ENCODE measurements at places on chromosomes 3 and 15. TPM values are rescaled to one million over a fixed set of nuclear protein-coding genes. Genes with fewer than 3 reads are reported as not detected.
A peak's percentile ranks its signal among the peaks of the same experiment; 100 is the strongest.

Gene SPTSSB
- total RNA-seq, result 2.2 TPM

- no peak for DNase-seq
Observed at GRCh38 chr15:50057196-50057595, 61.8 kb downstream of the ATP8B4 start.

DNA sequence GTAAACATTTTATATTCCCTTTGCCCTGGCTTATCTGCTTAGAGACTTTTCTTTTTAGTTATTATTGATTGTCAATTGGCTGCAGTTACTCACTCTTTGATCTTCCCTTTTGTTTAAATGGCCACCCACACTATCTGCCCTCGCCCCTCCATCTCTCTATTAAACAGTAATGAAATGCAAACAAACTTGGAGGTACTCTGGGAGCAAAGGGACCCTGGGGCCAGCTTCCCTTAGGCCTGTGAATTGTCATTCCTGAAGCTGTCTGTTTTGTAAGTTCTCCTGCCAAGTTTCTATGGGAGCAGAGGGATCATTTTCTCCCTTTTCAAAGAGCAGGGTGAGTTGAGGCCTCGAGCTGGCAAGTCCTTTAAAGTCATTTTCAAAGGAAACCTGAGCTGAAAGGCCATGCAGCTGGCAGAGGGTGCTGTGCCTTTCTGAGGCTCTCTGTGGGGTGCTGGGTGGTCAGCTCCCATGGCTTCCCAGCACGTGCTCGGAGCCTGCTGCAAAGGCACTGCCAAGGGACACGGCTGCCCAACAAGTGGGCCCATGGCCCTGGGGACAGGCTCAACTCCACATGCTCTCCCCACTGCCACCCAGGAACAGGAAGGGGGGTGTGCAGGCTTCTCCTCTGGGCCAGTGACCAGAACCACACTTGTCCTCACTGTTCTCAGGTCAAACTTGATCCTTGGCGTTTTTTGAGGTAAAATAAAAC, 17.4 kb upstream of the RTP2 start:
- peak; percentile 55 for DNase-seq

DNA sequence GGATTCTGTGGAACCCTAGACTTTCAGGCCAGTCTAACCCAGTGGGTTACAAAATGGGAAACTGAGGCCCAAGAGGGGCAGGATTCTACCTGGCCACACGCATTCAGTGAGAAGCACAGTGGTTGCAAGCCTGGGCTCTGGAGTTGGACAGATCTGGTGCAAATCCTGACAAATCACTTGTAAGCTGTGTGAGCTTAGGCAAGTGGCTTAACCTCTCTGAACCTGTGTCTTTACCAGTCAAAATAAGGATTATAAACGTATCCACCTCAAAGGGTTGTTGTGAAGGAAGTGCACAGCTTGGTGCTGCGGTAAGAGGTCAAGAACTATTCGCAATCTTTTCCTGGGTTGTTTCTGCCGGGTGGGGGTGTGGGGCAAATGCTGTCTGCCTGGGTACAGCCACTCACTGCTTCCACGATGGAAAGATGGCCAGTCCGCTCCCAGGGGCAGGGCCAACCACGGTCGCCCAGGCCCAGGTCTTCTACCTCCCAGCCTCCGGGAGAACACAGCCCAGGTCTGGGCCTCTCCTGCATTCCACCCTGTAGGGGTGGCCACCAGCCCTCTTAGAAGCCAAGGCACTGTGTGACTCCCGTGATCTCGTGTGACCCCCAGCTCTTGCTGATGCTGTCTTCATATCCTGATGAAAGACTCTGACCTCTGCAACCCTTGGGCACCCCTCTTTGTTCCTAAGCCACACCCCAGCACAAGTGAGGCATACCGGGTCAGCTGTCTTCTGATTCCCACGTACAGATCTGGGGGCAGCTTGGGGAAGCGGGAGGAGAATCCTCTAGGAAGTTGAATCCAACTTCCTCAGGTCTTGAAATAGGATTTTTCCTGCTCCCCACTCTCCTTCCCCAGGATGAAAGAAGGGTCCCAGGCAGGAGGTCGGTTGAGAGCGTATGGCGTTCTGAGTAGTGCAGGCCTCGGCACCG, 1.5 kb downstream of the CHRNA3 start:
- peak; percentile 58 for DNase-seq

DNA sequence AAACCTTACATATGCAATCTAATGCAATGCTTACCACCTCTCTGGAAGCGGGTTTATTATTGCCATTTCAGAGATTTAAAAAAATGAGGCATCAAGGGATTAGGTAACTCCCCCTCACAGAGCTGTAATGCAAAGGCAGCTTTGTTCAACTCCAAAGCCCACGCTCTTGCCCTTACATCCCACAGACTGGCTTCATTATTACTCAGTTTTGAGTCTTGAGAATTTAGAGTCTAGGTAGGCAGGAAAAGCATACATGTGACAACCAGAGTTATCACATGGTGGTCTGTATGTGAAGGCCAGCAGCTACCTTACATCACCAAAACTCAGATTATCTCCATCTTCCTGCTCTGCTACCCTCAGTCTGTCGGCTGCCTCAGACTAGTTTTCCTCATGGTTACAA, 326.9 kb downstream of the UACA start:
- no peak for DNase-seq

DNA sequence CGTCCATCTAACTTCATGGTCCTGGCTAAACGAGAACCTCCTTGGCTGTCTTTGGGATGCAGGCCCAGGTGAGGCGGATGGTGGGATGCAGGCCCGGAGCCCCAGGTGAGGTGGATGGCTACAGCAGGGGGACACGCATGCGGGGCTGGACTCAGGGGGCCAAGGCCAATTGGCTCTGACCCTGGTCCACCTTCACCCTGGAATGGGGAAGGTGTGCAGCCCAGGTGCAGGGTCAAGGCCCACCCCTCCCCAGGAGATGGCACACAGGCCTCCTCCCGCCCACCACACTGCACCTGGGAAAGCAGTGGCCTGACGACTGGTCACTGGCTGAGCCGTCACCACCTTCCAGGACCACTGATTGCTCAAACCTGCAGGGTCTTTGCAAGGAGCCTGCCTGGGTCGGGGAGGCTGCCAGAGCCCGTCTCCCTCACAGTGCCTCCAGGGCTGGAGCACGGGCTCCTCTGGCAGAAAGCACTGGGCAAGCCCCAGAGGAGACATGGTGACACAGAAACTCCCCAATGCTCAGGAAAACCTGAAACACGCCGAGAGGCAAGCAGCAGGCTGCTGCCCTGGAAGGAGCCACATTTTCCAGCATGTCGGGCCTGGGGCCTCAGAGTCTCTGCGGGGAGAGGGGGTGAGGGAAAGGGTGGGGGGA, 159.6 kb downstream of the LRRK1 start:
- DNase-seq, result no peak

DNA sequence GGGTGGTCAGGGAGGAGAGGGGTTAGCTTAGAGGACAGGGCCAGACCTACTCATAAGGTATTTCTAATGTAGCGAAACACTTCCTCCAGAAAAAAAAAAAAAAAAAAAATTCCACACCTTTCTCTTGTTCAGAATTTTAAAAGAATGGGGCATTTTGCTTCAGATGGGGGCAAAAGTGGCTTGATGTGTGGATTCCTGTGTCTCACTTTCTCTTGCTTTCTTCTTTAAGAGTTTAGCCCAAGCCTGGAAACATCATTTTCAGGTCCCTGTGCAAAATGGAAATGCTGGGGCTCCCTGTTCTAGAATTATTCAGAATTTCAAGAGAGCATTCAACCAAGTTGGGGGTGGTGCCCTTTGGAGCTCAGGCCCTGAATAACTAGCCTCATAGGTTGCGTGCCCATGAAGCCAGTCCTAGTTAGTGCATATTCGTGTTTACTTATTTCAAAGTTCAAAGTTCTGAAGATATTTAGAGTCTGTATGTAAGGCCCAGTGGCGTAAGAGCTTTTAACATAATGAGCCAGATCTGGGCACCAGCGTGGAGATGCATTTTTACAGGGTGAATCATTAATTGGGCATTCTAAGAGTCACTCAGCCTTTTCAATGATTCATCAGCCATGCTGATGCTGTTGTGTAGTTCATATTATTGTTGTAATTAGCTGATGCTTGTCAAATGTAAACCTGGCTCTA, 104.5 kb downstream of the RPLP1 start:
- DNase-seq, result peak; percentile 82

All from umbilical cord (tissue), 2 donors.